NCI-H1417 treated with DMSO at 0.1 percent for 48 hours (cell line): ENCODE measurements at places on chromosomes 5 and 9.

DNA sequence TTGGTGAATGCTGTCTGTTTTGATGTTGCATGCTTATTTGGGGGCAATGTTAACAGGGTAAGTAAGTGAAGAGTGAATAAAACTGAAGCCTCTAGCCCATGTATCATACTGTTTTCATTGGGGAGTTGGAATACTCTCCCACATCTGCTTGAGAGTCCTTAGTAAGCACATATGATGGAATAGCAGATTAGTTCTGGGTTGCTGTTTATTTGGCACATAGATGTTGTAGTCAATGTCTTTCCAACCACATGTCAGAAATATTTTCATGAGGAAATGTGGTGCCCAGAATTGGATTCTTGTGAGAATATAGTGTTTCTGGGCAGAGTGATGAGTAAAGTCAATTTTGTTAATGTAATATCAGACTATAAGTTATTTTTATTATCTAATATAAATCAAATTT is 611.7 kb upstream of the FTMT start:
- DNase-seq: no peak

GRCh38 chr5:95808686-95809413 is 13.7 kb downstream of the GLRX start:
- DNase-seq: no peak

DNA sequence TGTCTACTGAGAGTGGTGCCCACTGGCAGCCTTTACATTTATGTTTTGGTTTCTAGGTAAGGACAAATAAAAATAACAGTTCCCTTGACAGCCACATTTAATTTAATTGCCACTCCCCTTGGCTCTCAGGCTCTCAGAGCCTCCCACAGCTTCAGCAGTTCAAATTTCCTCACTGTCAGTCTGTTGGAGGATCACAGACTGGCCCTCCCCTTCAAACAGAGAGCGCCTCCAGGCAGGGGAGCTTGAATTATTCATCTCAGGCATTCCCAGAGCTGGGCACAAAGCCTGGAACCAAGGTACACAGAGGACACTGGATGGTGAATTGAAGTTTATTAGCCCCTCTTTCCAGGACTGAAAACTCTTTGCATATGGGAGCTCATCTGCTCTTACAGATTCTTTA is 407.7 kb downstream of the SPOCK1 start:
- DNase-seq: no peak

- DNase-seq: no peak
These were observed 140.1 kb downstream of the FGF1 start for GRCh38 chr5:142545650-142546322.

DNA sequence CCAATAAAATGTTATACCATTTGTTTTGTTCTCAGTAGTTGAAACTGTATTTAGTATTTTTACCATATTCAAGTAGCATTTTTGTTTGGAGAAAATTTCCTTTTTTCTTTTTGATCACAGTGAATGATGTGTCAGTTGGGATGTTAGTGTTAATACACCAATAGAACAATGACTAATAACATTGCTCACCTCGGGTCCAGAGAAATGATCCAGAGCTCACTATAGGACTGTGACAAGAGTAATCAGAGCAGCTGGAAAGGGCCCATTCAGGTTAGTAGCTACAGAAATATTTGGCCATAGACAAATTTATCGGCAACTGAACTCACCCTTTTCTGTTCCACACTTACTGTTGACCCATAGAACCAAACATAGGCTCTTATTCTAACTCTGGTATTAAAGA is 989.2 kb downstream of the TLE4 start:
- no peak for DNase-seq

GRCh38 chr9:126395439-126396212 is 69.0 kb downstream of the MVB12B start:
- DNase-seq: no peak

DNA sequence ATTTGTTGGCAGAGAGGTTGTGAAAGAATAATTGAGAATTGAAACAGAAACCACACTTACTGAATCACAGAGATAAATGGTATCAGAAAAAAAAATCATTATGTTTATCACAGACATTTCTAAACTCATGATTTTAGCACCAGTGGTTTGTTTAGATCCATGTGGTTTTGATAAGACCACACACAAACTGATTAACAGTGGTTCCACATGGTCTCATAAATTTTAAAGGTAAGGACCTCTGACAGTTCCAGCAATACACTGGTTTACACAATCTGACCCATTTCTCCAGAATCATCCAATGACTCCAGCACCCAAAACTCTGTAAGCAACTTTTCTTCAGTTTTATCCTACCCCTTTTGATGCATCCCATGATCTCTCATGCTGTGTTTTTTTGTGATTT is 261.2 kb downstream of the ANXA1 start:
- DNase-seq: no peak

DNA sequence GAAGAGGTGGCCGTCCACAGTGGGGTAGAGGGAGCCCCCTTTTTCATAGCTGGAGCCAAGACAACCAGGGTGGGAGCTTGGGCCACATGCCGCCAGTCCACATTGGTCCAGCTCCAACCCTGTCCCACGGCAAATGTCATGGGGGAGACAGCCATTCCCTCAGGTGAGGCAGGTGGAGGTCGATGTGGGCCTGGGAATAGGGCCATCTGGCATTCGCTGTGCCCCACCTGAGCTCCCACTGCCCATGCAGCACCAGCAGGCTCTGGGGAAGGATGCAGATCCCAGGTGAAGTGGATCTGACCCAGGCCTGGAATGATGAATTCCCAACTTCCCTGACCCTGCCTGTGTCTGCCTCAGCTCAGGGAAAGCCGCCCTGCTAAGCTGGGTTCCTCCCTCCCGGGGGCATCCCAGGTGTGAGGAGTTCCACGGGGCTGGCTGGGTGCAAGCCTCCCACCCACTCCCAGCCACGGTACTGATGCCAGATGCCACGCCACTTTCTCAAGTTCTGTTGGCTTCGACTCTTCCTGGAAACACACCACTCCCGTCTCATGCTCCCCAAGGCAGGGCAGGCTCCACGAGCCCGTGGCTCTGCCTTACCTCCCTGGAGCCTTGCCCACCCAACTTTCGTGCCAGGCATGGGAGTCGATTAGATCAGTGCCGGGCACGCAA is 25.2 kb upstream of the FCN2 start:
- DNase-seq: no peak

DNA sequence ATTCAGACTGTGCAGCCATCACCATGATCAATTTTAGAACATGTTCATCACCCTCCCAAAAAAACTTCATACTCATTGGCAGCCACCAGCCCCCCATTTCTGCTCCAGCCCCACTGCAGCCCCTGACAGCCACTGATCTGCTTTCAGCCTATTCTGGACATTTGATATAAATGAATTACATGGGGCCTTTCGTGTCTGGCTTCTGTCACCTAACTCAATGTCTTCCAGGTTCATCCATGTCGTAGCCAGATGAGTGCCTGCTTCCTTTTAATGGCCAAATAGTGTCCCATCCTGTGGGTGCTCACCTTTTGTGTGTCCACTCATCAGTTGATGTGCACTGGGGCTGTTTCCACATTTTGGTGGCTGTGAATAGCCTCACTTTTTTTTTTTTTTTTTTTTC is 63.5 kb downstream of the HMCN2 start:
- DNase-seq: no peak

DNA sequence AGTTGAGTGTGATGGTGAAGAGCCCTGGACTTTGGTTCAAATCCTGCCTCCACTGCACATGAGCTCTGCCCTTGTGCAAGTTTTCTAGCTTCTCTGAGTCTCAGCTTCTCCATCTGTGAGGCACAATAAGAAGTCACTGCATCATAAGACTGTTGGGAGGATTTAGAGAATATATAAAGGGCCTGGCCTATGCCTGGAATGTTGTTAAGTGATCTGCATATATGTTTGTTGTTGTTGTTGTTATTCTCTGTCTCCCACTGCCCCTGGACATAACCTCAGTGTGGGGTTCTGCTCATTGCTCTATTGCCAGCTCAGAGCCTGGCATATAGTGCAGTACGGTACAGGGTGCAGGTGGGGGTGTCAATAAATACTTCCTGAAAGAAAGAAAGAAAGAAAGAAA is 40.3 kb upstream of the EEIG1 start:
- DNase-seq: no peak

- DNase-seq: no peak
These were observed 179.2 kb downstream of the MACROH2A1 start for GRCh38 chr5:135219868-135220267.

DNA sequence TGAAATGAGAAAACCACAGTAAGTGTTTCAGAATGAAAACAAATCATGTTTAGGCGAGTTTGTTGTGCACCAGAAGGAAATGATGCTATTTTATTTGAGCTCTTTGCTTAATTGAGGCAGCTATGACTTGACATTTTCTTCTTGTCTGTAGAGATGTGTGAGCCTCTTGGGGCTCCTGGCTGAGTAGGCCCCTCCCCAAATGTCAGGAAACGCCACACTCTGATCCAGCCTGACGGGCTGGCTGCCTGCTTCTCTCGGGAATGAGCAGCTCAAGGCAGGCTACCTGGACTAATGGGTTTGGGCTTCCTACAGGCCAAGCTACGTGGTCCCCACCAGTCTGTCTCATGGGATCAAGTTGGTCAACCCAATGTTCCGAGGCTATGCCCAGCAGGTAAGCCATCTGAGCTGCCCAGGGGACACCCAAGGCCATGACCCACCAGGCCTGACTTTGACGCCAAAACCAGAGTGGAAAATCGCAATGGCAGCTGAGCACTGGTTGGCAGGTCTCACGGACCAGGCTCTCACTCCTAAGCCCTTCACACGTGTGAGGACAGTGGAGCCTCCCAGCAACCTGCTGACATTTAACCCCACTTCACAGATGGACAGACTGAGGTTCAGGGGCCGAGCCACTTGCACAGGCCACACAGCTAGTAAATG is 29.9 kb downstream of the USP20 start:
- no peak for DNase-seq

DNA sequence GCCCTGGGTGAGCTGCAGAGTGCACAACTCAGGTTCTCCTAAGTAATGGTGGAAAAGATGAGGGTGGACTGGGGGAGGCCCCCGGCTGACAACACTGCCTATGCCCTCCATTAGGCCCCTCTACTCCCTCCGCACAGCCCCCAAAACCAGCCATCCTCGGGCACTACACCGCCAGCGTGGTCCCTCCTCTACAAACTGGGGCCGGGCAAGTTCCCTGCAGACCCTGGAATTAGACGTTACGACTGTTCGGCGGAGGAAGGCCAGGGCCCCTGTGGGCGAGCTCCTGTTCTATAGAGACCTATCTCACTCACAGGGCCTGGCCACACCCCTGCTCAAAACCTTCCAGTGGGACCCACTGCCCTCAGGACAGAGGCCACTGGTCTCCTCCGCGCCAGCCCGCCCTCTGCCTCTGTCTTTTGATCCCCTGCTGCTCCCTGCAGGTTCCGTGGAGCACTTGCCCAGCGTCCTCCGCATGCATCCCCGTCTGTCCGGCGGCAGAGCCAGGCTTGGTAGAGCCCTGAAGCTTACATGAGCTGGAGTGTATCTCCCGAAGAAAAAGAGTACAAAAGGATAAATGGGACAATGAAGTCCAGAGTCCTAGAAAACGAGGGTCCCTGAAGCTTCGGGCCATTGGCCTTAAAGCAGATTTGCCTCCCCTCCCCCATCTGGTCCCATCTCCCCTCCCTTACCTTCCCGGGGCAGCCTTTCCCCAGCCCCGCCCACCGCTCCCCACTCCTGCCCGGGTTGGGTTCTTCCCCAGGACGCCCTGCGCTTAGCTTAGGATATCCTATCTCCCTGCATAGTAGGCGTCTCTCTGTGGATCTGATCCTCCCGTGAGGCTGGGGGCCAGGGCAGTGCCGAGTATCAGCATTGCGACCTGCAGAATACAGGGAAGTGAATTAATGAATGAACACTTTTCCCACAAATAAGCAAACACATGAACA is 71.3 kb downstream of the HRH2 start:
- DNase-seq: no peak
